ENCODE measurements at places on chromosomes 11 and 22.

- DNase-seq = no peak
Measured at GRCh38 chr22:31952094-31952401, 7.7 kb downstream of the YWHAH start.

GRCh38 chr11:35717043-35717442, 54.5 kb downstream of the TRIM44 start:
- DNase-seq = no peak

DNA sequence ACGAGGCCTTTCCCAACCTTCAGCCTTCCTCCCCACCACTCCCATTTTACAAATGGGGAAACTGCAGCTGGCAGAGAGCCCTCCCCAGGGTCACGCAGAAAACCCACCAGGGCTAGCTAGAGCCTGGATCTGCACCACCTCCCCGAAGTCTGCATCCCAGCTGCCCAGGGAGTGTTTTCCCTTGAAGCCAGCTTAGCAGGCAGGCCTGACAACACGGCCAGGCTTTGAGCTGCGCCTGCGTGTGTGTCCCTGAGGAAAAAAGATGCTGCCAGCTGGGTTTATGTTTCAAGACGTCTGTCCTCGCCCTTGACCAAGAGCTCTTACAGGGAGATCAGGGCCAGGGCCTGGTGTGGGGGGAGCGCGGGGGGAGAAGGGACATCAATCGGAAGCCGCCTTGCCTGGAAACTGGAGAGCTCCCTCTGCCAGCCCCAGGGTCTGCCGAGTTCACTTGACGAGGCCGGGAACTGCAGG, 20.3 kb downstream of the WNT11 start:
- no peak for DNase-seq

GRCh38 chr11:27055065-27055682, 14.6 kb downstream of the BBOX1 start:
- DNase-seq = no peak

GRCh38 chr11:61475433-61475832, 33.1 kb upstream of the LRRC10B start:
- DNase-seq = no peak

DNA sequence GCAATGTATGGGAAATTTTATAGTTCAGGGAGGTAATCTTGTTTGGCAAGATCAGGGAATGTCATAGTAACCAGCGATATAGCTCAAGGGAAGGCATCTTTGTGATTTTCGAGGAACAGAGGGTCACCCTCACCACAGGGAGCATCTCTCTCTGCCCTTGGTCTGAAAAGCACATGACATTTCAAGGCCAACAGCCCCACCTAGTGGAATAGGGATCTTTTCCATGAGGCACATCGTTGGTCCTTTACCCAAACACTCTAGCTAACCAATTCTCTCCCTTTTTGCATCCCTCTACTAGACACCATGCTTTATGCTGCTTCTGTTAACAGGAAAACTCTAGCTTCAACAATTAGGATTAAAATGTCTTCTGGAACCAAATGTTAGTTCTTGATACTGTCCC, 179.0 kb downstream of the GRM5 start:
- no peak for DNase-seq

- DNase-seq = no peak
Measured at GRCh38 chr11:129048911-129049310, 106.2 kb upstream of the TP53AIP1 start.

DNA sequence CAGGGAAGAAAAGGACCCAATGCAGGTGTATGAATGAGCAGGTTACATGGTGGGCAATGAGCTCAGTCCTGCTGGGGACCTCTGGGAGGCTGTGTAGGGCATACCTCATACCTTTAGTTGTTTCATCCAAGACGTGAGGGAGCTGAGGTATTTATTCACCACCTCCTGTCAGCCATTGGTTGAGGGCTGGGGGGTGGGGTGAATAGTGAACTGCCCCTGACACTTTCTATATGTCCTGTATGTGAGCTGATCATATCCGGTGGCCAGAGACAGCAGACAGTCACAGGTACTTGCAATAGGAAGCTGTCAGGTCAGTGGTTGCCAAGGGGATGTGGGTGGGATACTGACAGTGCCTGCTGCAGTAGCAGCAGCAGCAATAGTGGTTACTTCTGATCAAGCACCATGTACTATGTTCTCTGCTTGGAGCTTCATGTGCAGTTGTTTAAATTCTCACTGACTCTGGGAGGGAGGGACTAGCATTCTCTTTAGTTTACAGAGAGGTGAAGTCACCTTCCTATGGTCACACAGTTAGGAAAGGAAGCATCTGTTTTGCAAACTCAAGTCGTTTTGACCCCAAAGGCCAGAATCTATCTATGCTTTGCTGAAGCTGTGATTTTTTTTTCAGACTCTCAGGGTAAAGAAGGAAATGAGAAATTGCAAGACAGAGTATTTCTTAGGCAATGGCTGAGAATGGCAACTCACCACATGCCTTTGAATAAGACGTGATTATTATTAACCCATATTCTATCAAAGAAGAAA, 54.0 kb downstream of the MIAT start:
- no peak for DNase-seq

DNA sequence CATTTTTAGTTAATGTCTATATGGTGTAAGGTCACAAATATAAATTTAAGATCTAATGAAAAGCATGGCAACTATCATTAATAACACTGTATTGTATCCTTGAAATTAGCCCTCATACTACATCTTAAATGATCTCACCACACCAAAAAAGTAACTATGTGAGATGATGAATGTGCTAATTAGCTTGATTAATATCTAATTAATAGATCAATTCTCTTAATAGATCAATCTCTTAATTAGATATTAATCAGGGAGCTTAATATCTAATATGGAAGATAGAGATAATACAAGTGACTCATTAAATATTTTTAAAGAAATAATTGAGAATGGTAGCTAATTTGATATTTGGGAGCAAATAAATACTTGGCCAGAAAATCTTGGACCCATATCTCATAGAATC, 178.5 kb upstream of the FAT3 start:
- no peak for DNase-seq

GRCh38 chr11:118217575-118217974, 7.2 kb downstream of the JAML start:
- no peak for DNase-seq

- DNase-seq = no peak
Measured at GRCh38 chr22:21450320-21450831, 16.8 kb upstream of the TMEM191C start.

DNA sequence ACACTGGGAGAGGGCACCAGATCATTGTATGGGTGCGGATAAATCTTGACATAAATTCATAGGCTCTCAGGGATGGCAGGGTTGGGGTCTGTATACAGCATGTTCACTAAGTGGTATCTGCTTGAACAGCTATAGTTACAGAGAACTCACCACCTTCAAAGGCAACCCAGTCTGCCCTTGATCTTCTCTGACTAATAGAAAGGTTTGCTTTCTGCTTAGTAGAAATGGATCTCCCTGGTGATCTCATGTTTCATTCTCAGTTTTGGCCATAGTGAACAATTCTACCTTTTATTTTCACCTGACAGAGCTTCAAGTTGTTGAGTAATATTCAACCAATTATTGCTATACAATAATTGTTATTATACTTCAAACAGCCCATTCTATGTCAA, 32.4 kb downstream of the CNTF start:
- DNase-seq = no peak

DNA sequence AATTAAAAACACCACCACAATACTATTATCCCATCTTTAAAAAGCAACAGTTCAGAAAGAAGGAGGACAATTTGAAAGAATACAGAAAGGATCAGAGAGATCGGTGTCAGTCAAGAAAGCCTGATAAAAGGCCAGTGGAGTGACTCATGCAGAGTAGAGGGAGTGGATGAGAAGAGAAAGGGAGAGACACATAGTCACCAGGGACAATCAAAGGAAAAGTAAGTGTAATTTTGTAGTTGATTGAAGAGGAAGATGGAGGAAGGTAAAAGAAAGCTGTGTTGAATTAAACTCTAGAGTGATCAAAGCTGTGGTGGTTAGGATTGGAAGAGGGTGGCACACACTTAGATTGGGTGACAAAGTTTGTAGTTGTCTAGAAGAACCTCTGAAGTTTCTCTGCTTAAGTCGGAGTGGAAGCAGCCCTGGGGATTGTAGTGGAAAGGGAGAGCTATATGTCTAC, 14.1 kb downstream of the SPECC1L start:
- no peak for DNase-seq

DNA sequence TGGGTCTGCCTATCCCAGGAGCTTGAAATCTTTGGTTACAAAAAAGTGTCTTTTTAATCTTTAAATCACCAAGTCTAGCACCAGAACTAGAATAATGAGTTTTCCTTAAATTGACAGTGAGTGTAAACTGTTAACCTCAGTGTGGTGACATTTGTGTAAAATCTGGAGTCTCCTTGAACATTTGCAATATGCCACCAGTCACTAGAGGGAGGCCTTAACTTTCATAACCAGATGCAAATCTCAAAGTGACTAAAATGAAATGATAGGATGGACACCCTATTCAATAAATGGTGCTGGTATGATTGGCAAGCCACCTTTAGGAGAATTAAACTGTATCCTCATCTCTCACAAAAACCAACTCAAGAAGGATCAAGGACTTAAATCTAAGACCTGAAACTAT, 8.3 kb upstream of the SCGB1D2 start:
- DNase-seq = no peak

DNA sequence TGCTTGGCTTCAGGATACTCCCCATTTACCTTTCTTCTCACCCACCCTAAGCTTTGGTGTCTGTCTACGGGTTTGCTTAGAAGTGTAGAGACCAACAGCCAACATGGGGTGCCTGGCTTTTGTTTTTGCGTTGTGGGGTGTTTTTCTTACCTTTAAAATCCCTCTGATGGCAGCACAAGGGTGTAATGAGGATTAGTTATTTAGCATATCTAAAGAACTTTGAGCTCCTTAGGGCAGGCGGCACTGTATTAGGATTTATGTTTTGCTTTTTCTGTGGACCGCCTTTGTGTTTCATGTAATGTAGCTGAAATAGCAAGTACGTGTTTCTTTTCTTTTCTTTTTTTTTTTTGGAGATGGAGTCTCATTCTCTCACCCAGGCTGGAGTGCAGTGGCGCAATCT, 8.9 kb downstream of the AP2A2 start:
- no peak for DNase-seq

DNA sequence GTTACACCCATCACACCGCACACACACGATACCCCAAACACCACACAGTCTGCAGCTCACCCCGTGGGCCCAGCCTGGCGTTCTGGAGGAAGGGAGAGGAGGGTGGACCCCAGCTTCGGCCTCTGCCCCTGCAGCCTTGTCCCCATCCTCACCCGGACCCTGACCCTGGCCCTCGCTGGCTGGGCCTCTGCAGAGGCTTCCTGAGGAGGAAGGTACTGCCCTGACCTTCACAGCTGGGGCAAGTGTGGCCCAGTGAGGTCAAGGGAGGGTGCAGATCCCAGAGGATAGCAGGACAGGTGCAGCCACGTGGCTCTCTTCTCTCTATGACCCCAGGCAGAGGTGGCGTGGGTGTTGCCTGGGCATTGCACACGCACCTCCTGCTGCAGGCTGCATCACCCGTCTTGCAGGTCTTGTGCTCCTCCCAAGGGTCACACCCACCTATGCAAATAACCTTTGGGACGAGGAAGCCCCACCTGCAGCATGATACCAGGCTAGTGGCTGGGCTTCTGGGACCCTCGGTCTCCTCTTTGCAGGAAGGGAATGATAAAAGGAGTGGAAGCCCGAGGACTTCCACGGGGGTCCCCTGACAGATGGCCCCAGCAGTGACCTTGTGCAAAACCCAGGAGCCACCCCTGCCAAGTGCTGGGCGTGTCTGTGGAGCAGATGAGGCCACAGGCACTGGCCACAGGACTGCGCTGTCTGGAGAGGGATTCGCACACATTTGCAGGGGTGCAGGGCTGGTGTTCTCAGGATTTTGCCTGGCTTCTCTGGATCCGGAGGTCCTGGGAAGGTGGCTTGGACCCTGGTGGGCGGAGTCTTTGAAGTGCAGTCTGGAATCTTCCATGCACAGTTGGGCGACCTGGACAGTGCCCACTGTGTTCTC, 1241.5 kb downstream of the BRD1 start:
- no peak for DNase-seq

GRCh38 chr22:31800065-31800464, 46.2 kb downstream of the DEPDC5 start:
- no peak for DNase-seq

- DNase-seq = no peak
Measured at GRCh38 chr11:130340671-130341319, 26.1 kb upstream of the ZBTB44 start.

- no peak for DNase-seq
Measured at GRCh38 chr11:79485694-79486093, 44.9 kb upstream of the TENM4 start.

GRCh38 chr11:99795999-99796398, 775.2 kb downstream of the CNTN5 start:
- no peak for DNase-seq

DNA sequence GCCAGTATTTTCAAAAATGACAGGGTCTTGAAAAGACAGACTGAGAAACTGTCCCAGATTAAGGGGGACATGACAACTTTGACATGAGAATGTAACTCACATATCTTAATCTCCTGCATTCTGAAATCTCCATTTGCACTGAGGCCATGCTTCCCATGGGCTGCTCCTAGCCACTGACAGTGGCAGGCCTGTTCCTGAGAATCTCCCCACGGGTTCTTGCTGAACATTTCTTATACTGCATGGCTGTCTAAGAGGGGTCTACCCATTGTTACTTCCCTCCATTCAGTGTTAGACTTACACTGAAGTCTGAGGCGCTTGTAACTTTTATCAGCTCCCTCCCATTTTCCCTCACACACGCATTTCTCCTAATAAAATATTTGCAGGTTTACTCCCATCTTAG, 1.5 kb downstream of the CEP295 start:
- DNase-seq = no peak

- no peak for DNase-seq
Measured at GRCh38 chr11:110747531-110747930, 35.3 kb upstream of the ARHGAP20 start.

DNA sequence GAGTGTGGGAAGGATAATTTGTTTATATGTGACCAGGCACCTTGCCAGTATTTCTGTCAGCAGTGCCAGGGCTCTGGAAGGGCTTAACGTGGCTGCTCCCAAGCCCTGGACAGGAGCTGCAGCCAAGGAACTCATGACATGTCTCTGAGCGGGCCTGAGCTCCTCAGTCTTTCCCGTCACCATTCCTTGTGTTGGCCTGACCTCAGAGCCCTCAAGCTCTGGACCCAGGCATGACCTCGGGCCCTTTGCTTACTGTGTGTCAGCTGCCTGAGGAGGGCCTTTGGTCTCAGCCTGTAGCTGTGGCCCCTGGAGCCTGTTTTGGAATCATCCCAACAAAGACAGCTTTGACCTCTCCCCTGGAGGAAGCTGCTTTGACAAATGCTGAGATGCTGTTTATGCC, 264.1 kb upstream of the PLET1 start:
- no peak for DNase-seq

DNA sequence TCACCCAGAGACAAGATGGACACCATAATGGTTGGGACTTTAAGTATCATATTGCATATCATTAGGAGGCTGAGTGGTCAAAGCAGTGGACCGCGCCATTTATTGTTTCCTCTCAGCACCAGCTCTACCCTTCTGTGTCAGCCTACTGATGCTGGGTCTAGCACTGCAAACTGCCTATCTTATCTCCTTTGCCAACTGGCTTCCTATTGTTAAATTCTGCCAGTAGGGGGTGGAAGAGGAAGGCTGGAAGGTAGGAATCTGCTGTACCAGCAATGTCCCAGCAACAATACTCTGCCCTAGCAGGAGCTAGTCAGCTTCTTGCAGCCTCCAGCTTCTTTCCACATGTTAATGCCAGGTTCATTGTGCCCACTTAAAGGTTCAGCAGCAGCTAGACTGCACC, 367.1 kb upstream of the PDGFD start:
- DNase-seq = no peak
